Osteocyte (in vitro differentiated cells): ENCODE measurements at places on chromosomes 13 and 19. TPM values are rescaled to one million over a fixed set of nuclear protein-coding genes. Genes with fewer than 3 reads are reported as not detected.

DNA sequence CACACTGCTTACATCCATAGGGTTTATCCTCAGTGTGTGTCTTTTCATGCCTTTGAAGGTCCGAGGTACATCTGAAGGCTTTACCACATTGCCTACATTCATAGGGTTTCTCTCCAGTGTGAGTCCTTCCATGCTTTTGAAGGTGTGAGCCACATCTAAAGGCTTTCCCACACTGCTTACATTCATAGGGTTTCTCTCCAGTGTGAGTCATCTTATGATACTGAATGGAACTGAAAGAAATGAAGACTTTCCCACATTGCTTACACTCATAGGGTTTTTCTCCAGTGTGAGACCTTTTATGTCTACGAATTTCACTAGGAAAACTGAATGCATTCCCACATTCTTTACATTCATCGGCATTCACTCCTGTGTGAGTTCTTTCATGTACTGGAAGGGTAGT lies 7.1 kb downstream of the ZNF20 start:
- no peak for DNase-seq

- DNase-seq = no peak
These were observed 22.4 kb downstream of the CPT1C start for GRCh38 chr19:49713236-49713845.

DNA sequence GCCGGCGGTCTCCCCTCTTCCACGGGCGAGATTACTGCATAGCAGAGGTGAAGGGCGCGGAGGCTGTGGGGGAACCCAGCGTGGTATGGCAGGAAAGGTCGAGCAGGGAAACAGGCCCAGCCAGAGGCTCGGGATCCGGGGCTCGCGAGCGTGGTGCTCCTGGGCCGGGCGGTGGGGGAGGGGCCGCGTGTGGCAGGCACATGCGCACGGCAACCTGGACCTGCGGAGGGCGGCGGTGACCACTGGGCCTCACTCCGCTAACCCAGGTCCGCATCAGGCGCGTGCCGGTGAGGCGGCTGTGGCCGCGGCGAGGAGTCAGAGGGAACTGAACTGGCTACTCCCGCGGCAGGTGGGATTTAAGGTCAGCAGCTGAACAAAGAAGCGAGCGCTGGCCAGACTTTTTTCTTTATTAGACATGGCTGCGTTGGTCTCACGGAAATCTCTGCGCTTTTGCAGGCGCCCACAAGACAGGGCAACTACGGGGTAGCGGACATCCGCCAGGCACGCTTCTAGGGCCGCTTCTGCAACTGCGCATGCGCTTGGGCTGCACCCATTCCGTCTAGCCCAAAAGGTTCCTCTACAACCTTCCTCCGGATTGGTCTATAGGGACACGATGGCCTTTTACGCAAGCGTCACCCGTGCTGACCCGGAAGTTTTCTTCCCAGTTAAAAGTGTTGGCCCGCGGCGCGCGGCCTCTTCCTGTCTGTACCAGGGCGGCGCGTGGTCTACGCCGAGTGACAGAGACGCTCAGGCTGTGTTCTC lies at the start of gene RPS5:
RPS5 (plus strand) TSS at position 694 of the 762 bp plus-strand sequence. CDS start 869 bp downstream, outside the sequence.
- DNase-seq = peak; percentile 98

DNA sequence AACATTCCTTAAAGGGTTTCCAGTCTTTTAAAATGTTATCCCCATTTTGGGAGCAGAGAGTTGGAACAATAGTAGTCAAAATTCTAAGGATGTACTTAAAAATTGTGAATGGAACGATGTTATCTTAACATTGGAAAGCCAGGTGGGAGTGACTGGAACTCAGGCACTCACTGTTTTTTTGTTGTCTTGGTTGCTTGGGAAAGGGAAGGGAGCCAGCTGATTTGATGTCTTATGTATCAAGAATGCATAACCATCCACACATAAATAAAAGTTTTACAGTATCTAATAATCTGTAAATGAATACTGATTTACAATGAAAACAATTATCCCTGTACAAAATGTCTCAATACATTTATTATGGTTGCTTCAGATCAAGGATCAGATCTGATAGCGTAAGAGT lies 88.7 kb downstream of the SLC10A2 start:
- DNase-seq = no peak

- DNase-seq = no peak
These were observed 65.0 kb downstream of the RASA3 start for GRCh38 chr13:114067381-114067885.

DNA sequence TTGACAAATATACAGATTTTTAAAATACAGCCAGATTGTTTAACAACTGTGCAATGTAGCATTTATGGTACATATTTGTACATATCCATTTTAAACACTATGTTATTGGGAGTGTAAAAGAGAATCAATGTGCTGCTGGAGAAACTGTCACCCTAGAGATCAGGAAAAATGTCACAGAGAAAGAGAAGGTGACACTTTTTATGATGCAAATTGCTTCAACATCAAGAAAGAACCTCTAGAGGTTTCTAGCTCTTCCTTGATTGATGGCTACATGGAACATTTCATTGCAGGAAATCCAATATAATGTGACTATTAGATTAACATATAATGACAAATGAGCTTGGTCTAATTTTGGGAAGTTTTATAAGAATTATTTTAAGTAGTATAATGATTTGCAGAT lies 1491.2 kb upstream of the PCDH20 start:
- no peak for DNase-seq

- DNase-seq = no peak
These were observed 2.6 kb downstream of the SPRYD7 start for GRCh38 chr13:49933511-49933910.

- DNase-seq = no peak
These were observed 560 bp upstream of the FAM83E start for GRCh38 chr19:48615231-48616040.

- peak; percentile 88 for DNase-seq
These were observed 131.8 kb downstream of the STARD13 start for GRCh38 chr13:33153421-33154404.

DNA sequence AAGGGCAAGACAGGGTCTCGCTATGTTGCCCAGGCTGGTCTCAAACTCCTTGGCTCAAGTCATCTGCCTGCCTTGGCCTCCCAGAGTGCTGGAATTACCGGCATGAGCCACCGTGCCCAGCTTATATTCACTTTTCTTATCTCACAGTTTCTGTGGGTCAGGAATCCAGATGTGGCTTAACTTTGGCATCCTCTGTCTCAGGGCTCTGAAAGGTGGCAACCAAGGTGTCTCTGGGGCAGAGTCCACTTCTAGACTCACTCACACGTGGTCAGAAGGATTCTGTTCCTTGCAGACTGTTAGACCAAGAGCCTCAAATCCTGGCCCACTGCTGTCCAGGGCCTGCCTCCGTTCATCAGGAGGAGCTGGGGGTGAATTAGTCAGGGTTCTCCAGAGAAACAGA lies 7.6 kb upstream of the LMNB2 start:
- DNase-seq = no peak

Gene ZNF880
- 3.0 and 4.6 TPM in 2 replicates for total RNA-seq

Gene NALCN
- 58.3 and 58.8 TPM in 2 replicates for total RNA-seq

Gene RXFP2
- total RNA-seq = not detected in 2 replicates
